ENCODE measurements at places on chromosomes 12 and 14.

- DNase-seq: no peak
Observed at GRCh38 chr12:71233083-71233482, 75.3 kb upstream of the TSPAN8 start.

DNA sequence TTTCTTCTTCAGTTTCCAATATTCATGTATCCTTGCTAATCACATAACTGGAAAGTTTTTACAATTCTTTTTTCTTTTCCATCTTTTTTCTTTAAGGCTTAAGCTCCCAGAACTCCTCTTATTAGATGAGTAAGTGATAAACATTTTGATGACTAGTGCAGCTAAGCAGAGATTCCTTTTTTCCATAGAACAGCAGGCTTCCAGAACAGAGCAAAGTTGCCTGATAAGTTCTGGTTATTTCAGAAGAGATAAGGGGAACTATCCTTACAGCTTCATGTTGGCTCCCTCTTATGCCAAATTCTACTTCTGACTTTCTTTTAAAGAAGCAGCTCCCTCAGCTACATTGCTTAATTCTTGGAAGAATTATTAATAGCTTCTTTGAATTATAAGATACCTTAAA lies 194.7 kb upstream of the FAR2 start:
- no peak for DNase-seq

- DNase-seq: no peak
Observed at GRCh38 chr12:46462641-46463355, 90.2 kb upstream of the SLC38A2 start.

DNA sequence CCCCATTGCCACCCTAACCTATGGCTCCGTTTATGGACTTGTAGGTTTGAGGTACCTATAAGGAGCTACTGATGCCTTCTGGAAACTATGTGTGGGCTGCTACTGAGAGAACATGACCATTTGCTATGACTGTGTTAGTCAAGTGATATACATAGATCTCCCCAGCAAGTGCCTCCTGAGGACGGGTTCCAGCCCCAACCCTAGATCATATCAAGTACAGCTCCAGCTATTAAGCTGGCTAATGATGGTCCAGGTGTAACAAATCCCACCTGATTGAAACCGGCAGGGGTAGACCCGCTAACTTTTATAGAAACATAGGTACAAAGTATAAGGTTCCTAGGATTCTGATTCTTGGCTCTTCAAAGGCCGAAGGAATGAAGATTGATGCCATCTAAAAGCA lies 23.7 kb downstream of the NINJ2 start:
- DNase-seq: no peak

DNA sequence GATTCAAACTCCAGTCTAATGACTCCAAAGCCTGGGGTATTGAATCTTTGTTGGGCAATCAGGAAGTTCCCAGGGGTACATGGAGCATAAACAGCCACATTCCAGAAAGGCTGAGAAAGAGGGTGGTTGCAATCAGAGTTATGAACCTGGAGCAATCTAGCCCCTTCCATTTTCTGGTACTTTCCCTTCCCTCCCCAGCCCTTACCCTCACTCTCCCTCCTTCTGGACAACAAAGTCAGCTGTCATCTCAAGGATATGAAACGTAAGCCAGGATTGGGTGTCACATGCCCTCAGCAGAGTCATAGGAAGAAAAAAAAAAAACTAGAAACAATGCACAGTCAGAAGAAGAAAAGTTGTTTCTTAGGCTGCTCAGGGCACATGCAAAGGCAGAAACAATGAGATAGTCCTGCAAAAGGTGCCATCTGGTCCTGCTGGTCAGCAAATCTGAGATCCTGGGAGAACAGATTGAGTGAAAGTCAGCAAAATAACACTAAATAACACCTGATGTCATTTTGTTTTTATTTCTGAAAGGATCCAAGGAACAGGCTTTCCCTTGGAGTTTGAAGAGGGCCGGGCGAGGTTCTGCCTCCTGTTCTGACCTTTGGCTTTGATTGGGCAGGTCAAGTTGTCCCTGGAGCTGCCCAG lies 27.1 kb downstream of the TMEM229B start:
- DNase-seq: peak; percentile 39

GRCh38 chr14:74670726-74671411 lies 42.0 kb downstream of the AREL1 start:
- no peak for DNase-seq

DNA sequence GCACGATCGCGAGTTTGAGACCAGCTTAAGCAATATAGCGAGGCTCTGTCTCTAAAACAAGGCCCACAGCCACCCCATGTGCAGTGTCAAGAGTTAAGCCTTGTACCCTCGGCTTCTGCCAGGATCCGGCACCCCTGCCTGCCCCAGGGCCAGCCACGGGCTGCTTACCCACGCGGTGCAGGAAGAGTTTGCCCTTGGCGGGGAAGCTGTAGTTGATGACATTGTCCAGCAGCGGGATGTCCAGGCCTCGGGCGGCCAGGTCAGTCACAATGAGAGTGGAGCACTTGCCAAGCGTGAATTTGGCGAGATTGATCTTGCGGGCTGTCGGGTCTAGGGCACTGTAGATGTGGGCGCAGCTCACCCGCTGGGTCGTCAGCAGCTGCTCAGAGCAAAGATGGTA lies 13.1 kb downstream of the DDX54 start:
- DNase-seq: no peak

GRCh38 chr12:75754698-75755097 lies 243.3 kb upstream of the KRR1 start:
- DNase-seq: no peak

GRCh38 chr12:131101703-131102492 lies 148.2 kb downstream of the ADGRD1 start:
- DNase-seq: no peak

DNA sequence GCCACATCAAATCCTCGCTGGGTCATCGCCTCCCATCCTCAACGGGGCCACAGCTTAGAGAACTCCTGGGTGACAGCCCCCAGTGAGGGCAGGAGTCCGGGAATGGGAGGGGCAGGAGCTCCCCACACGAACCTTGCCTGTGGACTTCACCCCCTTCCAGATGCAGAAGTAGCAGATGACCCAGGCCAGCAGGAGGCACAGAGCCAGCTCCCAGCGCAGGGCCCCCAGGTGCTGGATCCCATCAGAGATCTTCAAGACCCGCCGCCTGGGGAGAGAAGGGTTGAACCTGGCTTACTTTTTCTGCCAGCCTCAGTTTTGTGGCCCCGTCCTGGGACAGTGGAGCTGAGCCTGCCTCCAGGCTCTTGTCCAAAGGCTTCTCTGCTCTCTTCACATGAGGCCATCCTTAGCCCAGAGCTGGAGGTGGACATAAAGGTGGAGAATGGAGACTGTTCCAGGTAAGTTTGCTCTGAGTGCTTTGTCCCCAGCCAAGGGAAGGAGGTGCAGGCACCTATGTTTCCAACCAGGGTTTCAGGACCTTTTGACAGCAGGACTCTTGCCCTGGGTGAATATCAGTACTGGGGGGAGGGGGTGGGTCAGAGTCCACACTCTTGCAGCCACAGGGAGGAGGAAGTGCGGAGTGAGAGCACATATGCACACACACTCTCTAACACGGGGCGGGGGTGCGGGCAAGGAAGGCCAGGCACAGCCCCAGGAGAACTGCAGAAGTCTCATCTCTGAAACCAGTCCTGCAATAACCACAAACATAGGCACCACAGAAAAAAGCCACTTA lies 23.3 kb upstream of the SLC6A12 start:
- no peak for DNase-seq

DNA sequence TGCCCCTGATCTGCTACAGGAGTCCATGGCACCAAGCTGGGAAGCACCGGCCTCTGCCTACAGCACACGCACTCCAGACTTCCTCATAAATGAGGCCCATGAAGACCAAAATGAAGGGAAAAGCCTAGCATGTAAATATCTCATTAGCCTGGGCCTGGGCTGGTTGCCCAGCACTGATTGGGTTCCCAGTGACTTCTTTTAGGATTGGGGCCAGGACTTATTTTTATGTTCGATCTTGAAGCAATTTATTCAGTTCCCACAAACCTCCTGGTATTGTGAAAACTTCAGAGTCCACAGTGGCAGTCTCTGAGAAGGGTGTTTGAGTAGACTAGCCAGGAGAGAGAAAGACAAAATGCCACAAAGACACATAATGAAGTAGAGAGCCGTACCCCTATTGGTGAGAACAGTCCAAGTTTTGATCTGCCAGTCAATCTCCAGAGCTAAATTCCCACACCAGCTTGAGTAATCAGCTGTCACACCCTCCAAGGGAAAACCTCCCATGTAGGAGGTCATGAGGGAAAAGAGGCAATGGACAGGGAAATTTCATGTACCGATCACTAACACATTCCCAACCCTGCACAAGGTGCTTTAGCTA lies 78.2 kb downstream of the PHLDA1 start:
- no peak for DNase-seq

DNA sequence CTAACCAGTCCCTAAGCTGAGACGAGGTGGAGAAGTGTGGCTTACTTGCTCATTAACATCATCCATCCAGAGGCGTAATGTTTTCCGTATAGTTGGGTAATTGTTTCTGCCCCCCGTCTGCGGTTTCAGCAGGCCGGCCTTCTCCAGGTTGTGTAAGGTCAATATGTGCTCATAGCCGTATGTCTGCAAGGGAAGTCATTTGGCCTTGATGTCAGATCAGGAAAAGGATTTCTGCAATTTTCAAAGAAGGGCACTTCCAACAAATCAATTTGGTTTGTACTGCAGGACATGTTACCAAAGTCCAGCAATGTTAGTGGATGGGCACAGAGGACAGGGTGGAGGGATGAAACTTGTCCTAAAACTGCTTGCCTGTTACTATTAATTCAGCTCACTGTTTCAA lies 9.9 kb upstream of the DIABLO start:
- DNase-seq: no peak

DNA sequence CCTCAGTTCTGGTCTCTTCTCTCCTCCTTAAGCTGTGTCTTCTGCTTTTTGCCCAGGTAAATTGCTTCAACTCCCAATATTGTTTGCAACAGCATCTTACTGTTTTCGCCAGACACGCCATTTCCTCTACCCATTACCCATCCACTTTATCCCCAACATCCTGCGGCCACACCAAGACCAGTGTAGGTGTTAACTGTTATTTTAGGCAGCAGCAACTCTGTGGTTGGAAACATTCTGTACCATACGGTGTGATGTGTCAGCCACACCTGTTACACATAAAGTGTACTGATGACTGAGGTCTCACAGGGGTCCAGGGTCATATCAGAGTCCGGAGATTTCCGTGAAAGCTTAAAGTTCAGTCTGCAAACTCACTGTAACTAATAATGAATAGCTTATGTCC lies 21.8 kb upstream of the KLRD1 start:
- DNase-seq: no peak

DNA sequence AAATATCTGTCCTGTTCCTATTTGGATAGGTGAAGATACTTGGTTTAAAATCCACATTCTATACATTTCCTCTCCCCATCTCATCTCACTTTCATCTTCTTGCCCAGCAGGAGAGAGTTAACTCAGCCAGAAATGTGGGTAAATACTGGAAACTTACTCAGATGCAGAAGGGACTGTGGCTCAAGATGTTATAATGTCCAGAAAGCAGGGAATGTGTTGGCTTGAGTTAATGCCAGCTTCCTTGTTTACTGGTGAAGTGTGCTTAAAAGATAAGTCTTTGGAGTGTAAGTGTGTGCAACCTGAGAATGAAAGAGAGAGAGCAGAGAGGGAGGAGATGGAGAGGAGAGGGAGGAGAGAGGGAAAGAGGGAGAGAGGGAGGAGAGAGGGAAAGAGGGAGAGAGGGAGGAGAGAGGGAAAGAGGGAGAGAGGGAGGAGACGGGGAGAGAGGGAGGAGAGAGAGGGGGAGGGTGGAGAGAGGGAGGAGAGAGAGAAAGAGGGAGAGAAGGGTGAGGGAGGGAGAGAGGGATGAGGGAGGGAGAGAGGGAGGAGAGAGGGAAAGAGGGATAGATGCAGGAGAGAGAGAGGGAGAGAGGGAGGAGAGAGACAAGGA lies 22.0 kb upstream of the SNRPF start:
- DNase-seq: no peak

- no peak for DNase-seq
Observed at GRCh38 chr12:31408763-31409162, 82.8 kb upstream of the SINHCAF start.

DNA sequence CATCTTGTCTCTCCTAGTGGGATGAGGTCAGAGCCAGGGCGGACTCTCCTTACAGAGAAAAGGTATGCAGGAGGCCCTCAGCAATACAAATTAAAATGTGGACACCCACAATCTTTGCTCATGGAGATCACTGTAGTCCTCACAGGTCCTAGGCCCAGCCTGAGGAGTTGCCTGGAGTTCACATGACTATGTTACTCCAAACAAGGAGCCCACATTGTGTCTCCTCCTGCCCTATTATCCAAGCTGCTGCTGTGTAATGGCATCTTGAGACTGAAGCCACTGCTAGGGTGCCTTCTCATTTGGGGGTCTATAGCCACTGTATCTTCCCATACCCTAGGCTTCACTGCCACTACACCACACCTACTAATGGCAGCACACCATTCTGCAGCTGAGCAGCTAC lies 11.0 kb downstream of the OR4K1 start:
- DNase-seq: no peak

- DNase-seq: no peak
Observed at GRCh38 chr14:71905031-71905430, 27.2 kb upstream of the RGS6 start.

- peak; percentile 87 for DNase-seq
Observed at GRCh38 chr12:7373226-7373625, 69.4 kb downstream of the ACSM4 start.

DNA sequence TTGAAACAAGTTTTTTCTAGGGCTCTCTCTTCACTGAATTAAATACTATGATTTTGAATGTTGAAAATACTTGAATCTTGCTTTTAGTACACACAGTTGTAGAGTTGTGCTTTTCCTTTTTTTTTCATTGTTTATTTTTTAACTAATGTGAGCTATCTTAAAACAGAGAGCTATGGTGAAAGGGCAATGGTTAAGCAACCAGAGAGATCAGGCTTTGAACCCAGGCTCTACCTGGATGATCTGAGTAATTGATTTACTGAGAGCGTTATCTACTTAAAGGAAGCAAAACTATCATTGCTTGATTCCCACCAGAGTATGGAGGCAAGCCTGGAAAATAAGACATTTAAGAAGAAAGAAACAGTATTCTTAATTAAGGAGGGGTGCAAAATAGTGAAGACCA lies 138.6 kb downstream of the DUSP6 start:
- no peak for DNase-seq

GRCh38 chr14:94393474-94393873 lies 5.1 kb upstream of the SERPINA1 start:
- no peak for DNase-seq

GRCh38 chr12:4939418-4940023 lies 29.8 kb downstream of the KCNA1 start:
- DNase-seq: peak; percentile 9

Measured in NCI-H524 (cell line).